ENCODE measurements at places on chromosomes 5 and 9.

GRCh38 chr9:94802793-94803192 lies 76.3 kb downstream of the AOPEP start:
- peak; percentile 29 for DNase-seq

DNA sequence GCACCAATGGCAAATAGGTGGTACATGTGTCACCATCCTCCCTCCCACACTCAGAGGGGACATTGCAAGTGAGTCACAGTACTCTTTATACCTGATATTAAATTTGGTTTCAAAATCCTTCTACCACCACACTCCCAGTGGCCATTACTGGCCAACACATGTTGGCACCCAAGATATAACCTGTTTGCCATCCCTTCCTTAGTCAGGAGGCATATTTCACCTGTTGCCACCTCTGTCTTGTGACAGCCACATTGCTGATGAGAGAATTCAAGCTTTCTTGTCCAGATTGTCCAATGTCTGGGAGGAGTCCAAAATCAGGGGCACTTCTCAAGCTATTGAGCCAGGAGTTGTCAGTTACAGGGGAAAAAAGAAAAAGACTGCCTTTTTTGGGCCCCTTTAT lies 80.2 kb upstream of the WWC1 start:
- DNase-seq: no peak

GRCh38 chr9:38707885-38708637 lies 11.9 kb downstream of the FAM240B start:
- no peak for DNase-seq

DNA sequence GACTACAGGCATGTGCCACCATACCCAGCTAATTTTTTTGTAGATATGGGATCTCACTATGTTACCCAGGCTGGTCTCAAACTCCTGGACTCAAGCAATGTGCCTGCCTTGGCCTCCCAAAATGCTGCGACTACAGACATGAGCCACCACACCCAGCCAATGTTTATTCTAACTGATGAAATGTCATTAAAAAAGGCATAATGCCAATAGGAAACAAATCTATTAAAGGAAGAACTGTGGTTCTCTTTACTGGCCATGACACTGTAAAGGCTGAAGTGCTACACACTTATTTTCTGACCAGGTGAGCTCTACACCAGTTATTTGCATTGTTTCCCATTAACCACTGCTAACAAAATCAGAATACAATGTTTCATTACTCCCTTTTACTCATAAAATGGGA lies 106.0 kb downstream of the STRBP start:
- no peak for DNase-seq

GRCh38 chr5:145768863-145769262 lies 66.3 kb downstream of the PRELID2 start:
- no peak for DNase-seq

DNA sequence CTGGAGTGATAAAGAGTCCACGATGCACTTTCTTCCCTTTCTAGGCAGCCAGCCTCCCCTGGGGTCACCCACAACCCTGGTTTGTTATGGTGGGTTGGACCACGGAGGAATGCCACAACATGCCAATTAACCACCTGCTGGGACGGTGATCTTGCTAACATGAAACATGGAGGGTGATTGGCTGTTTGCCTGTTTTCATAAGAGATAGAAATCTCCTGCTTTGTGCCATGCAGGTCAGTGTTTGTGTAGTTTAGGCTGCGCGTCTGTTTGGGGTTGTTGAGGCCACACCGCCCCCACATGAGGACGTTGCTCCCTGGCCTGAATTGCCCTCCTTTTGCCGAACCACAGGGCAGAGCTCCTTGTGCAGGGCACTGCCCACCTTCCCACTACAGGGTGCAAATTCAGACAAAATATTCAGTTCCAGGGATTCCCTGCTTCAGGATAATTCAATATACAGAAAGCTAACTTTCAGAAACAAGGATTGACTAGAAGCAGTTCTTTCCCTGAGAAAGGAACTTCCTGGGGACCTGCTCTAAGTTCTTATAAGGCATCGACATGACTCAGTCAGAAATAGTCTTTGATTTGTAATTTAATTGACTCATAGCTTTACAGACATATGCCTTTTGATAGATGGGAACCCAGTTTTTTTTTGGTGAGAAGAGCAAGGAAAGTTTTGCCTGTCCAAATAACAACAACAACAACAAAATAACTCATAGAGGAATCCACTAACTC lies 427.6 kb downstream of the GADD45G start:
- no peak for DNase-seq

GRCh38 chr5:180636403-180637075 lies 12.9 kb downstream of the FLT4 start:
- DNase-seq: no peak

Data from activated naive CD4-positive, alpha-beta T cell treated with Interleukin-2 at 50 U/mL for 16 hours (primary cell).